ENCODE measurements at places on chromosomes 4 and X. TPM values are rescaled to one million over a fixed set of nuclear protein-coding genes. Genes with fewer than 3 reads are reported as not detected.

ZAR1 gene
- 2.3 TPM for total RNA-seq

CDX4 gene
- not detected for total RNA-seq

CXorf38 gene
- total RNA-seq, result 10.2 TPM

CABS1 gene
- 1.2 TPM for total RNA-seq

CT45A5 gene
- not detected for total RNA-seq

TRAM1L1 gene
- total RNA-seq, result 9.7 TPM

NELFA gene
- 55.8 TPM for total RNA-seq

NKX3-2 gene
- total RNA-seq, result 1.3 TPM

PGAM4 gene
- not detected for total RNA-seq

TADA2B gene
- 16.5 TPM for total RNA-seq

DKK2 gene
- 23.5 TPM for total RNA-seq
